ENCODE measurements at places on chromosomes 11 and 22.

GRCh38 chr11:10428453-10428852 is 26.6 kb upstream of the AMPD3 start:
- DNase-seq, result no peak

GRCh38 chr11:1682225-1682905 is 14.6 kb upstream of the KRTAP5-6 start:
- DNase-seq, result no peak

GRCh38 chr11:85539740-85540139 is 87.4 kb downstream of the DLG2 start:
- no peak for DNase-seq

GRCh38 chr11:18776324-18776723 is 15.3 kb downstream of the PTPN5 start:
- DNase-seq, result no peak

DNA sequence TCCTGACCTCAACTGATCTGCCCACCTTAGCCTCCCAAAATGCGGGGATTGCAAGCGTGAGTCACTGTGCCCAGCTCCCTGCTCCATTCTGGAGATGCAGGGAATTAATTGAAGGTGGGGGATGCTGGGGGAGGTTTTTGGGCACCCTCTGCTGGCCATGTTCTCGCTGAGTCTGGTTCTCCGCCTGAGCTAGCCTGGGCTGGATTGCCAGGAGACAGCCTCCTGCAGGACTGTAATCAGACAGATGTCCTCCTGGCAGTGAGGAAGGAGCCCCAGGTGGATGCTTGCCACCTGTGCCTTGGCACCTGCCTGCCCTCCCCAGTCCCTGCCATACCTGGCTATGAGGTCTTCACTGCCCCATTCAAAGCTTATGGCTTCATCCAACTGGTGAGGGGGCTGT is 5.4 kb downstream of the MTFP1 start:
- DNase-seq, result no peak

- no peak for DNase-seq
Observed at GRCh38 chr11:541433-541885, 4.1 kb downstream of the LRRC56 start.

GRCh38 chr11:122345586-122345985 is 229.6 kb upstream of the BLID start:
- DNase-seq, result no peak

DNA sequence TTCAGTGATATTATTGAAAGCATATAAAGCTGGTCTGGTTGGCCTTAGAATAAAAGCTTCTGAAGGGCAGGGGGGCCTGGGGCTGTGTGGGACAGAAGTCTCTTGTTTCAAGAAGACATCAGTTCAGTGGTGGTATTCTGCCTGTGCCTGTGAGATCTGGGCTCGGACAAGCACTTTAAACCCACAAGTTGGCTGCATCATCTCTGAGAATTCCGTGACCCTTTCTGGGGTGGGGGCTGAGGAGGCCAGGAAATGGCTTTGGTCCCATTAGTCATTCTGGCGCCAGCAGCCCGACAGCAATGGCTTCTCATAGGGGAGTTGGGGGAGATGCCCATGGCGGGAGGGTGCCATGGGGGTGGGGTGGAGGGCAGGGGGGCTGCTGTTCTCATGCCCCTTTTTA is 104.1 kb downstream of the PKNOX2 start:
- DNase-seq, result no peak

GRCh38 chr11:134393638-134394037 is 18.4 kb downstream of the B3GAT1 start:
- DNase-seq, result no peak

DNA sequence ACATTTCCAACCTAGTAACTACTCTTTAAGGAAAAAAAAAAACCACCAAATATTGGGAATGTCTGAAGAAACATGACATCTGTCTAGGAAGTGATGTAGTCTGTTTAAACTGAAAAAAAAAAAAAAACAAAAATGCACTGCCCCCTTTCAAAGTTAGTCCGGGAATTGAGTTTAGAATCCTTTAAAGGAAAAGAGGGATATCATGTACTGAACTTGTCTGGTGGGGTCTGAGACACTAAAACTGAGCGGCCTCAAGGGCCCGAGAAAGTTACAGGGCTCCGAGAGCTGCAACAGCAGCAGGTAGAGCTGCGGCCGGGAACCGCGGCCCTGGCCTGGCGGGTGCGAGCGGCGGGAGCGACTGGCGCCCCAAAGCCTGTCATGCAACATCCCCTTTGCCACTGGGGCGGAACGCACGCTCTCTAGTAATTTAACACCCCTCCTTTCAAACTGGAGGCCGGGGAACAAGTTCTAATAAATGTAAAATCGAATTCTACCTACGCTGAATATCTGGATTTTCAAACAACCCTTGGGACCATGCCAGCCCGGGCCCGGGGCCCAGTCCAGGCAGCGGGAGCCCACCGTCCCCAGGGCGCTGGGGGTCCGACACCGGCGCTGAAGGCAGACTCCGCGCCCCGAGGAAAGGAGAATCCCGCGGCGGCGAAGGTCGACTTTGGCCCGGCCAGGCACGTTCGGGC is 736 bp downstream of the RDX start:
- DNase-seq, result peak; percentile 16

DNA sequence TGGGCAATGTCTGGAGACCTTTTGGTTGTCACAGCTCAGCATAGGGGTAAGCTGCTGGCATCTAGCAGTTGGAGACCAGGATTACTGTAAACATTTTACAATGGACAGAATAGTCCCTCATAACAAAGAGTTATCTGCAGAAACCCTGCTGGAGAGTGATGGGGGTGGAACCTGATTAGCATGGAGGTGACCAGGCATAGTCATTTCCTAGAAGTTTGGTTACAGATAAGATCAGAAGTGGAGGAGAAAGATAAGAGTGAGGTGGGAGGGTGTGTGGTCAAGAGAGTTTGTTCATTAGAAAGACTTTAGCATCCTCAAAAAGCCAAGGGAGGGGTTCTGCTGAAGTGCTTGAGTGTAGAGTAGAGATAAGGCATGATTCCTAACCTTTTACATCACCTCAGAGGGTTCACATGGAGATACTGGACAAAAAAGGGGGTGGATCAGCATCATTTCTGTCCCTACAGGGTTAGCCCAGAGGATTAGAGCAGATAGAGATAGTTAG is 38.8 kb downstream of the PRDM11 start:
- no peak for DNase-seq

DNA sequence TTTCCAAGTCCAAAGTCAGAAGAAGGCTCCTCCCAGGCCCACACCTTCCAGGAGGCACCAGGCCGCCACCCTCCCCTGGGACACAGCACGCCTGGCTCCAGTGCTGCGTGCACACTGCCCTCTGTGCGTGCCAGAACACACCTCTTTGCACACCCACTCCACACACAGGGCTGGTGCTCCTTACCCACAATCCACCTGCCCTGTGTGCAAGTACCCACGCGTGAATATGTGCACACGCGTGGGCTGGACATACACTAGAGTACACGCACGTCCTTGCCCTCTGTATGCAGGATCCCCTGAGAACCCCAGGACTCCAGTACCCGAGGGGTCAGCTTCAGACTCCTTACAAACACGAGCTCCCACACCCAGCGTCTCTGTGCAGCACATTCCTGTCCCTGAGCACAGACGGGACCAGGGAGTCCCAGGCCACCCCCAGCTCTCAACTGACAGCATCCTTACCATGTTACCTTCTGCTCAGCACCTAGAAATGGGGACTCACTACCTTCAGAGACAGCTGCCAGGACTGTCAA is 2.8 kb downstream of the DUSP8 start:
- DNase-seq, result no peak

DNA sequence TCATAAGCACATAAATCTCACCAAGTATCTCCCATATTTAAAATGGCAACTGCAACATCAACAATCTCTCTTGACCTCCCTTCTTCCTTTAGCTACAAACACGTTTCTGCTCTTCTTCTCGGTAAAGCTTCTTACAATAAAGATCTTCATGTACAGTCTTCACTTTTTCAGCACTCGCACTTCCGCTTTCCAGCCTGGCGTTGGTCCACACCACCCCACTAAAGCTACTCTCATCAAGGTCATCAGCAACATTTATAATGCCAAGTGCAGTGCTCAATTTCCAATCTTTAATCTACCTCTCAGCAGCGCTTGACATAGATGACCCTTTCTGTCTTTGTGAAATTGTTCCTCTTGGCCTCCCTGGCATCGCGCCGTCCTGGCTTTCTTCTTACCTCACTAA is 33.6 kb downstream of the NTM start:
- DNase-seq, result no peak

DNA sequence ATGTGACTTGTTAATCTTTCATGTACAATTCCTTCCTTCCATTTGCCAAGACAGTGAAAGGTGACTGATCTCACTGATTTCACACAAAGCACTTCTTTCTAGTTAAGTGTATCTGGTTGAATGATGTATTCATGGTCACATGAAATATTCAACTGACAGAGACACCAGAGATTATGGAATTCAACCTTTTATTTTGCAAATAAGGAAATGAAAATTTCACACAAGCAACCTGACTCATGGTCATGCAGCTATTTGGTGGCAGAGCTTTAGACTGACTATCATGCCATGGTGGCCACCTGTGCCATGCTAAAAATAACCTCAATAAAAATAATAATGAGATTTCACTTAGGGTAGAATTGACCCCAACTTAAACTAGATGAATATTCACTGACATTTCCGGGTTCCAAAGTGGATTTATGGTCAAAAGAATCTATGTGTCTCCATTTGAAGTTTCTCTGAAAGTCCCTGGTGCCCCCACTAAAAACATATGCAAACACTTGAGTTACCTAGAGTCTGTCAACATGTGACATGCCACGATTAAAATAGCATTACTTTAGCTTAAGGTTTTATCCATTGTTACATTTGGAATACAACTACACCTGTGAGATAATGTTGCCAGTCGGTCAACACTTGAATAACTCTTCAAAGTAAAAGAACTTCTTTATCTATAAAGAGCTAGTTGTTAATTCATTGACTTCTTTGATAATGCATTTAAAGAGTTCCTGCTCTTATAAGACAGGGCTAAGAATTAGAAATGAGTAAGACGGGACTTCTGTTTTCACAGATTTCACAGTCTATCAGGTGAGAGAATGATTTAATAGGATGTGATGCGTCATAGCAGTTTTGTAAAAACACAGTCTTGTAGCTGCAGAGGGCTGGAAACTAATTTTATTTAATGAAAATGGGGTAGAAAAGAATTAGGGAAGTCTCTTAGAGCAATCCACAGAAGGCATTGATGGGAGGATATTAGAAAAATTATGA is 94.6 kb upstream of the OR9G4 start:
- DNase-seq, result no peak

- DNase-seq, result no peak
Observed at GRCh38 chr11:113894421-113894996, 10.1 kb upstream of the HTR3B start.

- DNase-seq, result no peak
Observed at GRCh38 chr11:61293867-61294716, 1.0 kb downstream of the VWCE start.

DNA sequence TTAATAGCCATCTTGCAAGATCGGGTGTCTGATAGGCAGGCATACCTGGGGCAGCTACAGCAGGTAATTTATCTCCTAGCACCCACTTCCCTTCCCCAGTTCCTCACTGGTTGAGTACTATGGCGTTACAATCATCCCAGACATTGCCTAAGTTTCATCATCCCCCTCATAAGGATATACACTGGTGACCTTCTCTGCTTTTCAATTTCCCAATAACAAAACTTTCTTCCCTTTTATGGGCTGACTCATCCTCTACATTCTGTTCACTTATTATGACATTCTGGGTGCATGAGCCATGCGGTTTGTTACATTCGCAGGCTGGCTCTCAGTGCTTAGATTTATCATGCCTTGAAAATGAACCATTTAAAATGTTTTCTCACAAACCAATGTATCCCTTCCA is 5.0 kb upstream of the MRPL11 start:
- no peak for DNase-seq

Data from activated CD4-positive, alpha-beta T cell treated with anti-CD3 and anti-CD28 coated beads for 1 hour (primary cell).